Muscle of leg (tissue), 16 donors: ENCODE measurements at places on chromosomes 2 and 18. TPM values are rescaled to one million over a fixed set of nuclear protein-coding genes. Genes with fewer than 3 reads are reported as not detected.

Gene SPEG
- total RNA-seq: 176 TPM

Gene SGPP2
- total RNA-seq: not detected

Gene KLF11
- total RNA-seq: 12.5 TPM

Gene C2orf68
- 29.2 TPM for total RNA-seq

Gene ALPP
- total RNA-seq: 0.09 TPM

Gene STARD6
- 0.18 TPM for total RNA-seq
